ENCODE measurements at places on chromosomes 6 and 20. TPM values are rescaled to one million over a fixed set of nuclear protein-coding genes. Genes with fewer than 3 reads are reported as not detected.

DNA sequence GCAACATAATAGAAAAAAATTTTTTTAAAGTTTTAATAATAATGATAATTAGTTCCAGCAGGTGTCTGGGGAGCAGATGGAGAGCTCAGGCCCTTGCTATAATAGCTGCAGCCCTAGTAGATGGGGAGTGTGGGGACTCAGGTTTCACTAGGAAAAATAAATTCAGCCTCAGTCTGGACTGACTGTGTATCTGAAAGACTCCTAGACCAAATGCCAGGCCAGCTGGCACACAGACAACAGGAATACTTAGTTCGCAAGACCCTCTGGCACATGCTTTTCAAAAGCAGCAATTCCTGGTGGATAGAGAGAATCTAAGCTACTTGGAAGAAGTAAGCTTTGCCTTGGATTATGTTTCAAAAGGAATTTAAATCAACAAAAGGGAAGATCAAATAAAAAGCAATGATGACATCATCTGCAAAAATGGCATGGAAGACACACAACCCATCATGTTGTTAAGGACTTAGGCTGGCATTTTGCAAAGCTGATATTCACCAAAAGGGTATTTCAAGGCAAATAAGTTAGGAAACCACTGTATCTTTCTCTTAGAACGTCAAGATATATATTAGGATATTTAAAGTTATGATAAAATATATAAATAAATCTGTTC is 107.8 kb downstream of the RNGTT start:
- no peaks in the 10 kb centered on the region for H3K27me3 ChIP-seq
- H3K4me3 ChIP-seq = no peak overlapping the region
- no peak for DNase-seq
- H3K4me1 ChIP-seq = no peaks in the 10 kb centered on the region
- no peaks in the 10 kb centered on the region for H3K36me3 ChIP-seq

DNA sequence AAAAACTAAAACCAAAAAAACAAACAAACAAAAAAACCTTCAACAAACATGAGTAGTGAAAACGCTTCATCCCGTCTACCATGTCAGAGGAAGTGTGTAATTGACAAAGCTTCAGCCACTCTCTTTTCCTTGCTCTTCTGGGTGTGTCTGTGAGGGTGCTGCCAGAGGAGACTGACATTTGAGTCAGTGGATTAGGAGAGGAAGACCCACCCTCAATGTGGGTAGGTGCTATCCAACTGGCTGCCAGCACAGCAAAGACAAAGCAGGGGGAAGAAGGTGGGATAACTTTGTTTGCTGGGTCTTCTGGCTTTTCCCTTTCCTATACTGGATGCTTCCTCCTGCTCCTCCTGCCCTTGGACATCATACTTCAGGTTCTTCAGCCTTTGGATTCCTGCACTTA is 145.6 kb downstream of the TASP1 start:
- no peaks in the 10 kb centered on the region for H3K27me3 ChIP-seq
- H3K36me3 ChIP-seq = no peaks in the 10 kb centered on the region
- peak overlapping the region; percentile 79 for H3K27ac ChIP-seq

- H3K27ac ChIP-seq = no peak overlapping the region
- no peaks in the 10 kb centered on the region for H3K27me3 ChIP-seq
- no peaks in the 10 kb centered on the region for H3K4me1 ChIP-seq
- no peak overlapping the region for H3K4me3 ChIP-seq
- DNase-seq = no peak
Observed at GRCh38 chr6:143894655-143895054, 30.4 kb downstream of the ZC2HC1B start.

GRCh38 chr6:14912226-14912625 is 333.6 kb upstream of the JARID2 start:
- no peaks in the 10 kb centered on the region for H3K27me3 ChIP-seq
- no peaks in the 10 kb centered on the region for H3K4me1 ChIP-seq
- no peaks in the 10 kb centered on the region for H3K36me3 ChIP-seq
- H3K27ac ChIP-seq = no peak overlapping the region

DNA sequence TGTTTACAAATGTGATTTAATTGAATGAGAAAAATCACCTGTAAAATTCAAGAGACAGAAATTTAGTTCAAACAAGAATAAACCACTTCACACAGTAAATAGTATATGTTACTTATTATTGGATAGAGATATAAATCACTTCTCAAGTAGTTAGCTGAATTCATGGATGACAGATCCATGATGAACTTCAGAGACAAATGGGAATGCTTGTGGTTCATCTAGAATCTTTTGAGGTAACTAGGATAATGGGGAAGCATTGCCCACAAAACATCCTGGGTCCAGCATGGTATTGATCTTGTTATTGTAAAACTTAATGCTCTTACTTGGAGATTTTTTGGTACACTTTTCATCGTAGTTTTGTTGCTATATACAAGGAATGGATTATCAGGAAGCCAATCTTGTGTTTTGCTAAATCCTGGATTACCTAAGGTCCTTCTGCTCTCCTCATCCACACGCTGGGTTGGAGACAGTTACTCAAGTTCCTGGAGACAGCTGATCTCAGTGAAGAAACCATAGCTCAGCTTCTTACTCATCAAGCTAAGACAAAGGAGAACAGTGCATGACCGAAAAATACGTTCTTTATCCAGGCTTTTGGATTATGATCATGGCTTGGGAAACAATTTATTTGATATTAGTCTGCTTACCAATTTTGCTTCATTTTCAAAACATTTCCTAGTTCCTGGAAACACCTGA is 142.5 kb upstream of the PREP start:
- H3K4me1 ChIP-seq = no peaks in the 10 kb centered on the region
- no peak for DNase-seq
- H3K27ac ChIP-seq = no peak overlapping the region

DNA sequence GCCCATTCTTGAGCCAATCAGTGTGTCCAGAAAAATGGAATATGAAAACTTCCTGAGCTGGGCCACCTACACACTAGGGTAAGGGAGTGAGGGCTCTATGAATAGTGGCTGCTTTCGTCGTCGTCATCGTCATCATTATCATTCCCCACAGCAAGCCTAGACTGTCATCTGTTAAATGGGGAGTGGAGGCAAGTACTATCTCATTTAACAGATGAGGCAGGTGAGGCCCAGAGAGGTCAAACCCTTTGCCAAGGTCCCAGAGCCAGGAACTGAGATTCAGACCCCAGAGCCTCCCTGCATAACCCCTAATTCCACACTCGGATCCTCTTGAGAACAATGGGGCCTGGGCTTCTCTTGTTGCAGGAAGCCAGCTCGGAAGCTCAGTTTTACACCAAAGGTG is 20.6 kb downstream of the BPIFB1 start:
- H3K4me3 ChIP-seq = no peak overlapping the region
- H3K36me3 ChIP-seq = no peaks in the 10 kb centered on the region
- no peak for DNase-seq

DNA sequence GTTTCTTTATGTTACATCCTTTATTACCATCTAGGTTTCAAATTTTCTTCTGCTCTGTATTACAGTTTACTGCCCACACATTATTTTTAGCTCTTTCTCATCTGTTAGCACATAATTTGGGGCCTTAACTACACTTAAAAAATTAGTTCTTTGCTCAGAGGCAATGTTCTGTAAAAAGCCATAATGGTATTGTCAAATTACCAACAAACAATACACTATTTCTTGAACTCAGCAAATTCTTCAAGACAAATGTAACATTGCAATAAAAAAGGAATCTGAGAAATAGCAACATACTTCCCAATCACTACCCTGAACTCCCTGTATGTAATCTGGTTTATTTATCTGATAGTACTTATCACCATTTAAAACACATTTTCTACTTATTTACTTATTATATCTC is 448.6 kb upstream of the OPRM1 start:
- no peaks in the 10 kb centered on the region for H3K36me3 ChIP-seq
- H3K4me3 ChIP-seq = no peak overlapping the region
- no peaks in the 10 kb centered on the region for H3K27me3 ChIP-seq
- H3K4me1 ChIP-seq = no peaks in the 10 kb centered on the region

DNA sequence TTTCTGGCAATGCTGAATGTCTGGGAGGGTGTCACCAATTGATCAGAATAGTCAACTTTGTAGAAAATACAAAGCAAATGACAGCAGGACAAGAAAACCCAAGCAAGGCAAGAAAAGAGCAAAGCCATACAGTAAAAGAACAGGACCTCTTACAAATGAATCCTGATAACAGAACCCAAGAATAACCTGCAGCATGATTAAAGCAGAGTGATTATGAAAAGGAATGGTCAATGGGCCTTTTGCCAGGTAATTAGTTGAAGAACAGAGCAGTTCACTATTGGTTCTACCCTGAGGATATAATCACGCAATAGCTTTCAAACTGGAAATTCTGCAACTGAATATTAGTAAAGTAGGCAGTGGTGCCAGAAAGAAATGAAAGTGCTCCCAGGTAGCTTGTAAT is 319.8 kb downstream of the FRK start:
- H3K4me3 ChIP-seq = no peak overlapping the region
- H3K36me3 ChIP-seq = no peaks in the 10 kb centered on the region
- DNase-seq = no peak
- H3K27ac ChIP-seq = no peak overlapping the region
- no peaks in the 10 kb centered on the region for H3K4me1 ChIP-seq

DNA sequence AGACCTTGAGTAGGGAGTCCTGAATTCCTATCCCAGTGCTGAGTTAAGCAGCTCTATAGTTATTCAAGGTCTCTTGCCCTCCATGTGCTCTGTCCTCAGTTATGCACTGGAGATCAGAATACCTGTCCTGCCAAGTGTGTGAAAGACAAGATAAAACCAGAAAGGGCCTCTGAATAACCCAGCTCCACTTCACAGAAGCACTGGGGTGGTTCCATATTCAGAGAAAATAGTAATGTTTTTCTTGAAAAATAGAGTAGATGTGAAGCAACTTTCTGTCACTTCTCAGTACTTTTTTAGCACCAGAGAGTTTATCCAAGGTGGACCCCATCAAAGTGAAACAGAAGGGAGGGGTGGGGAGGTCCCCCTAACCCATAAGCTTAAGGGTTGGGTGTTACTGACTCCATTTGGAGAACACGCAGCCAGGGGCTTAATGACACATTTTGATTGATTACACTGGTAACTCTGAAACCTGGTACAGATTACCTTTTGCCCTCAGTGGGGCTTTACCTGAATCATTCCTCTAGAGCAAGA is 509.8 kb upstream of the JARID2 start:
- H3K4me1 ChIP-seq = peaks cover 9% of the 10 kb centered on the region
- no peaks in the 10 kb centered on the region for H3K36me3 ChIP-seq
- DNase-seq = no peak
- no peaks in the 10 kb centered on the region for H3K27me3 ChIP-seq
- H3K27ac ChIP-seq = no peak overlapping the region
- H3K4me3 ChIP-seq = no peak overlapping the region

DNA sequence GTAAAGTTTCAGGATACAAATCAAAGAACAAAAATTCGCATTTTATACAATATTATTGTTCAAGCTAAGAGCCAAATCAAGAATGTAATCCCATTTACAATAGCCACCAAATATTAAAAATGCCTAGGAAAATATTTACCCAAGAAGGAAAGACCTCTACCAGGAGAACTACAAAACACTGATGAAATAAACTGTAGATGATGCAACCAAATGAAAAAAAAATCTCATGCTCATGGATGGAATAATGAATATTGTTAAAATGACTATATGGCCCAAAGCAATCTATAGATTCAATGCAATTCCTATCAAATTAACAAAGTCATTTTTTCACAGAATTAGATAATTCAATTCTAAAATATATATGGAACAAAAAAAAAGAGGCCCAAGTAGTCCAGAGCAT is 708.8 kb upstream of the MAN1A1 start:
- no peaks in the 10 kb centered on the region for H3K27me3 ChIP-seq
- H3K4me1 ChIP-seq = no peaks in the 10 kb centered on the region
- no peak overlapping the region for H3K4me3 ChIP-seq
- no peak overlapping the region for H3K27ac ChIP-seq
- DNase-seq = no peak
- H3K36me3 ChIP-seq = no peaks in the 10 kb centered on the region

- H3K4me1 ChIP-seq = no peaks in the 10 kb centered on the region
- no peak overlapping the region for H3K27ac ChIP-seq
- no peaks in the 10 kb centered on the region for H3K27me3 ChIP-seq
- H3K4me3 ChIP-seq = no peak overlapping the region
- H3K36me3 ChIP-seq = no peaks in the 10 kb centered on the region
Observed at GRCh38 chr20:36173451-36173933, 19.0 kb downstream of the EPB41L1 start.

- H3K36me3 ChIP-seq = peaks cover 6% of the 10 kb centered on the region
- DNase-seq = no peak
- no peaks in the 10 kb centered on the region for H3K27me3 ChIP-seq
Observed at GRCh38 chr6:35468980-35469750, 964 bp downstream of the RPL10A start.

- H3K36me3 ChIP-seq = no peaks in the 10 kb centered on the region
- no peak overlapping the region for H3K4me3 ChIP-seq
- no peak overlapping the region for H3K27ac ChIP-seq
- no peaks in the 10 kb centered on the region for H3K4me1 ChIP-seq
- DNase-seq = no peak
- H3K27me3 ChIP-seq = no peaks in the 10 kb centered on the region
Observed at GRCh38 chr6:146892613-146893401, 294.0 kb downstream of the ADGB start.

GRCh38 chr20:48770700-48771442 is 56.9 kb downstream of the PREX1 start:
- no peak overlapping the region for H3K4me3 ChIP-seq
- H3K4me1 ChIP-seq = no peaks in the 10 kb centered on the region
- H3K36me3 ChIP-seq = no peaks in the 10 kb centered on the region
- H3K27me3 ChIP-seq = no peaks in the 10 kb centered on the region

DNA sequence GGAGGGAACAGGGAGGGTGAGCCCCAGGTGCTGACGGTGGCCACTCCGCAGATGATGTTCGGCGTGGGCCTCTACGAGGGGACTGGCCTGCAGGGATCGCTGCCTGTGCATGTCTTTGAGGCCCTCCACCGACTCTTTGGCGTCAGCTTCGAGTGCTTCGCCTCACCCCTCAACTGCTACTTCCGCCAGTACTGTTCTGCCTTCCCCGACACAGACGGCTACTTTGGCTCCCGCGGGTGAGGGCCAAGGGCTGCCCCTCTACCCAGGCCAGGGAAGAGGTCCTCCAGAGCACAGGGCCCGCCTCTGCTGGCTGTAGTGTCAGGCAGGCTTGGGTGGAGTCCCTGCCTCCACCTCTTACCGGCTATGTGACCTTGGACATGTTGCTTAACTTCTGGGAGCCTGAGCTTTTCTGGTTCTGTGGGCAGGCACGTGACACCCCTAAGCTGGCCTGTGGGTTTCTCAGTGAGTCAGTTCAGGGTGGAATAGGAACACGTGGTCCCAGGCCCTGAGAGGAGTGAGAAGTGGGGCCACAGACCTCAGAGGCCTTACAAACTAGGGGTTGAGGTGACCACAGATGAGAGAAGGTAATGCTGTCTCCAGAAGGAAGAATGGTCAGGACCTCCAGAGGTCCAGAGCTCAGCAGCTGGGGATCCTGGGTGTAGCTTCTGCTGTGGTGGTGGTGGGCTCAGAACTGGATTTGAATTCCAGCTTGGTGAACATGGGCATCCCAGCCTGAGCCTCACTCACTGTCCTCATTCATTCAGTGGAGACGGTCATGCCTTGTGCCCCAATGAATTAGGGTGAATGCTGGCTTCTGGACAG is 11.9 kb downstream of the PCIF1 start:
- no peaks in the 10 kb centered on the region for H3K27me3 ChIP-seq
- peak; percentile 88 for DNase-seq

- H3K4me1 ChIP-seq = no peaks in the 10 kb centered on the region
- H3K27ac ChIP-seq = no peak overlapping the region
- no peak for DNase-seq
- peaks cover 82% of the 10 kb centered on the region for H3K36me3 ChIP-seq
- no peaks in the 10 kb centered on the region for H3K27me3 ChIP-seq
- no peak overlapping the region for H3K4me3 ChIP-seq
Observed at GRCh38 chr6:111277819-111278218, 190.5 kb downstream of the SLC16A10 start.

The ELOVL2 gene
- 2.2 TPM for total RNA-seq

The OR2H1 gene
- not detected for total RNA-seq

The SGK2 gene
- 3.6 TPM for total RNA-seq

The MLN gene
- total RNA-seq = not detected

The RIN2 gene
- total RNA-seq = 71.4 TPM

All from tibial nerve (tissue), 4 donors.